ENCODE measurements at places on chromosomes 11 and 22.

DNA sequence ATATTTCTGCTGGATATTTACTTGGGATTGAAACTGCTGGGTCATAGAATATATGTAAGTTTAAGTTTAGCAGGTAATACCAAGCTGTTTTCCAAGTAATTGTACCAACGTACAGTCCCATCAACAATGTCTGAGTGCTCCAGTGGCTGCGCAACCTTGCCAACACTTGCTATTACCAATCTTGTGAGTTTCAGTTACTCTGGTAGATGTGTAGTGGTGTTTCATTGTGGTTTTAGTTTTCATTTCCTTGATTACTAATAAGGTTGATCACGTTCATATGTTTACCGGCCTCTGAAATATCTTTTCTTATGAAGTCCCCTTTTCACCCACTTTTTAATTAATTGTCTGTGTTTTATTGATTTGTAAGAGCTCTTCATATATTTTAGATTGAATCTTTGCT is 370.6 kb upstream of the CADM1 start:
- no peak for DNase-seq

- no peak for DNase-seq
Measured at GRCh38 chr11:93903989-93904388, 53.6 kb upstream of the VSTM5 start.

- no peak for DNase-seq
Measured at GRCh38 chr11:79949574-79949973, 508.7 kb upstream of the TENM4 start.

- no peak for DNase-seq
Measured at GRCh38 chr22:49621601-49622210, 206.0 kb downstream of the BRD1 start.

DNA sequence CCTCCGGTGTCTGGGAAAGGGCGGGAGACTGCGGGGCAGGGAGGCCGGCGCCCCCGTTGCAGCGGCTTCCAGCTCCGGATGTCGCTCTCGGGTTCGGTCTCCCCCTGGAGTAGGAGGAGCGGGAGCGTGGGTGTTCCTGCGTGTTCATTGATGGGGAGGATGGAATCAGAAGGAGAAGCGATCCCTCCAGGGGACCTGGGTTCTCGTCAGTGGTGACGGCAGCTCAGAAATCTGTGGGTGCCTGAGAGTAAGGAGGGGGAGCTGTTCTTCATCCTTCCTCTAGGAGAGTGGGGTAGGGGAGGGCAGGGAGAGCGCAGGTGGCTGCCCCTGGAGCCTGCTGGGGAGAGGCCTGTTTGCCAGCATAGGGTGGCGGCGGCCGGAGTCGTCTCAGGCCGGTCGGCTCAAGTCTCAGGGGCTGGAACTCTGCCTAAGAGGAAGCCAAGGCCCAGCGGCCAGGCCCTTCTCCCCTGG is 1.1 kb downstream of the UBASH3B start:
- no peak for DNase-seq

DNA sequence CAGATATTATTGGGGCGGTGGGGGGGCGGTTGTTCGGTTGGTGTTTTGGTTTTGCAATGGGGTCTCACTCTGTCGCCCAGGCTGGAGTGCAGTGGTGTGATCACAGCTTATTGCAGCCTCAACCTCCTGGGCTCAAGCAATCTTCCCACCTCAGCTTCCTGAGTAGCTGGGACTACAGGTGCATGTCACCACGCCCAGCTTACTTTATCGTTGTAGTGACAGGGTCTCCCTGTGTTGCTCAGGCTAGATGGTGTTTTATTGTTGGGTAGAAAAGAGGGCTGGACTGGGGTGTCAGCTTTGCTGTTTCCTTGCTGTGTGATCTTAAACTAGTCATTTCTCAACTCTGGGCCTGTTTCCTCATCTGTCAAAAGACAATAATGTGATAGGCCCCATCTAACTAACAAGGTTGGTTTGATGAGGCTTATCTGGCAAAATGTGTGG is 17.5 kb upstream of the MYH9 start:
- no peak for DNase-seq

DNA sequence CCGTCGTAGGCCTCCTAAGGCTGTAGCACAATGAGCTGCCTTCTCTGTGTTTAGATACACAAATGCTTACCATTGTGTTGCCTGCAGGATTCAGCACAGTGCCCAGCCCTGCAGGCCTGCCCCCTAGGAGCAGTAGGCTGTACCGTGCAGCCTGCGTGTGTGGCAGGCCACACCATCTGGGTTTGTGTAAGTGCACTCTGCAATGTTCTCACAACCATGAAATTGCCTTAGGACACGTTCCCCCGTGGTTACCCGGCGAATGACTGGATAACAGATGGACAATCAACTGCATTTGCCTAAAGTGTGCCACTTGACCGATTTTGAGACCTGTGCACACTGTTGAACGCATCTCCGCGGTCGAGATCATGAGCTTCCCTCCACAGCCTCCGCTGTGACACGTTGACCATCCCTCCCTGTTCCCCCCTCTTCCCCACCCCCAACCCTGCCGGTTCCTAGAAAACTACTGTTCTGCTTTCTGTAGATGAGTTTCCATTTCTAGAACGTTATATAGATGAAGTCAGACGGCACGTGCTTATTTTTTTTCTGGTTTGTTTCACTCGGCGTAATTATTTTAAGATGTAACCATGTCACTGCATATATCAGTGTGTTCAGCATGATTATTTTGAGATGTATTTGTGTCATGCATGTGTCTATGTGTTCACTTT is 22.2 kb upstream of the CTSD start:
- no peak for DNase-seq

Data from caudate nucleus (tissue), 63 donors.